CD4-positive, alpha-beta T cell (primary cell): ENCODE measurements at places on chromosomes 7 and 10.

GRCh38 chr10:9068003-9068402, 1013.5 kb downstream of the GATA3 start:
- DNase-seq, result no peak

- DNase-seq, result no peak
These were observed 8.7 kb upstream of the CALHM1 start for GRCh38 chr10:103467406-103467805.

- DNase-seq, result no peak
These were observed 3.7 kb upstream of the ATOH7 start for GRCh38 chr10:68235581-68235980.

DNA sequence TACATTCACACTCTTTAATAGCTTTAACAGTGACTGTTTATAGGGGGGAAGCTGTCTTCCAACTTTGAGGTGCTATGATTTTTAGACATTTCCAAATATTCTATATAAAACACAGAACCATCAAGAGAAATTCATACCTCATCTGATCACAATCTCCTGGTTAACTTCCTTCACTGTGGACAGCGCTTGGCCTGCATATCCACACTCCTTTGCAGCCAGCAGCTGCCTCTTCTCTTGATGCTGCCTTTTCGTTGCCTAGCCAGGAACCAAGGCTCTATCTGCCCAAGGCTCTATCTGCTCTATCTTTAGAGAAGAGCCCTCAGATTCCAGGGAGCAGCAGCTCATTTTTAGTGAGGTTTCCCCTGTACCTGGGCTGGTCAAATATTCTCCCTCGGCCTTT, 252.0 kb downstream of the PTEN start:
- DNase-seq, result no peak

GRCh38 chr10:130066743-130067142, 43.9 kb downstream of the C10orf143 start:
- no peak for DNase-seq

DNA sequence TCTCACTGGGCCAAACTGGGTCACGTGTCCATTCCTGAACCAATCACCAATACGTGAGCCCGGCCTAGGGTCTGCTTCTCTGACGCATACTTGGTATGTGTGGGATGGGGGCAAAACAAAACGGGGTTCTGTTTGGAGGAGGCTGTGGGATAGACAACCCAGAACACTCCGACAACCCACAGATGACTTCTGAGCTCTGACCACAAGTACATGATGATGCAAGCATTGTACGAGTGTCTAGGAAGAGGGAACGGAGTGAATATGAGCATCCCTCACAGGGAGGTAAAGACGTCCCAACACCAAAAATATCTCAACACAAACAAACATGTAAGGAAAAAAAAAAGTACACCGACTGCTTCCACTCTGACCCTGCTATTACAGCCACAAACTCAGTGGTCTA, 5.6 kb downstream of the DAGLB start:
- DNase-seq, result no peak

DNA sequence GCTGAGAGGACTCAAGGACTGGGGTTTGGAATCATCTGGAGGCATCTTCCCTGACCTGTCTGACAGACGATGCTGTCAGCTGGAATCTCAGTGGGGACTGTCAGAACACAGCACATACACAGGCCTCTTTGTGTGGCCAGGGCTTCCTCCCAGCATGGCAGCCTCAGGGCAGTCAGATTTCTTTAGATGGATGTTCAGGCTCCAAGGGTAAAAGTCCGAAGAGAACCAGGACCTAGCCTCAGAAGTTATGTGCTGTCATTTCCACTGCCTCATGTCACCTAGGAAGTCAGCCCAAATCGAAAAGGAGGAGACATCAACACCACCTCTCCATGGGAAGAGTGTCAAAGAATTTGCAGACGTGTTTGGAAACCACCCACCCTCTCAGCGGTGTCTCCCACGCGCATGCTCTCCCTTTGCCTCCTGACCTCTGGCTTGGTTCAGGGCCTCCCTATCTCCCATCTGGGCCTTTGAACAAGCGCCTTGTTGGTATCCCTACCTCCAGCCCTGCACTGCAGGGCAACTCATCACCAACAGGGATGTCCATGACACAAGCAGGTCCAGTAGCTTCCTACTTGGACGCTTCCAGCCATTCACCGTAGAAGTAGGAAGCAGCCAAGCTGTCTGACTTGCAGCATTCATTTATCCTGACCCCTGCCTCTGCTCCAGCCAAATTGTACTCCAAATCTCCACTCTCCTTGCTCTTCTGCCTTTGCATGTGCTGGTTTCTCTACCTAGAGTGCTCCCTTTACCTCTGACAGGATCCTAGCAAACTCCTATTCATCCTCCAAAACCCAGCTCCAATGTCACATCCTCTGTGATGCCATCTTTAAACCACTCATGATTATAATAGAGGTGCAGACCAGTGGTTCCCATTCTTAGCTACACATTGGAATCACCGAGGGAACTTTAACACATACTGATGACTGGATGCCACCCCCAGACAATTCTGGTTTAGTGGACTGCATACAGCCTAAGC, 121.6 kb downstream of the OAT start:
- no peak for DNase-seq

DNA sequence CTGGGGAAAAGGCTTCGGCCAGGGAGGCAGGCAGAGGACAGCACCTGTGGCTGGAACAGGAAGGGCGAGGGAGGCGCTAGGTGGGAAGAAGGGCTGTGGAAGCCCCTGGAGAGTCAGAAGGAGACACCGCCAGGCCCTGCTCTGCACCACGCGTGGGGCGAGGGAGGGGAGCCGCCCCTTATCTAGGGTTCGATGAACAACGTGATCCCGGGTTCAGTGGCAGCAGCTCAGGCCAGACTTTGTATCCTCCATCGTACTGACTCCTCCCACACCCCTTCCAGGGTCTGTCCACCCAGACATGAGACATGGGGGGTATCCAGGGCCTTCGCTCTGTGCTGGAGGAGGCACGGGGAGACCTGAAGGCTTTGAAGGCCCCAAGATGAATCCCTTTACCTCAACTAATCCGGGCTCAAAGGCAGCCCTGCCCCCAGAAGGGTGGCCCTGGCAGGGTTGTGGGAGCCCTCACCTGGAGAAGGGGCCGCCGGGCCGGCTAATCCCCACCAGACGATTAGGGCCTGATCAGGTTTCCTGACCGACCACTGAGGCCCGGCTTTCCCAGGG, 110.8 kb downstream of the PDGFA start:
- no peak for DNase-seq

DNA sequence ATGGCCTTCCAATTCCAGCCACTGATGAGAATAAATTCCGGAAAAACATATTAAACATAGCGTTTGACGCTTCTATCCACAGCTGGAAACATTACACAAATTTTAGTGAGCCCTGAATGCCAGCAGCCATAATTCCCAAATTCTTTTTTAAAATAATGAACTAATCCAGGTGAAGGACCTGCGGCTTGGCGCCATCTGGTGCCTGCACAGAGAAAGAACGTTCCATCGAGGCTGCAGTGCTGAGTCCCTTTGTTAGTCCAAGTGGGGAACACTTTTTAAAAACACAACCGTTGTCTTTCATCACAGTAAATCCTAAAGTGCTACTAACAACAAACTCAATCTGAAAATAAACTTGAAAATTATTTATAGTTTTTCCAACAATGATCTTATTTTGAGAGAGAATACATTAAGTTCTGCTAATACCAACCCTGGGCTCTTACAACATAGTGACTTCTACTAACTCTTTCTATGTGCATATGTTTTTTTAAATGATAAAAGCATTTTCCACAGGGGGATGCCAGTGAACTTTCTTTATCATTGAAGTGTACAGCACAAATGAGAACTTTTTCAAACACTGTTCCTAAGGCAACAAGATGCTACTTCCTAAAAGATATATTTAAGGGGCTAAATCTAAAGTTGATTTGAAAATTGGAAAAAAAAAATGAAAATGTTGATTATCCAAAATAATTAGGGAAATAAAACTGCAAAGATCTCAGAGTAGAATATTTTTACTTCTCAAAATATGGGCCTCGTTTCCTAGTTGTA, 166.9 kb upstream of the RNF32 start:
- no peak for DNase-seq
